ENCODE measurements at places on chromosomes 1 and 21.

GRCh38 chr1:226627924-226628611, 79.5 kb downstream of the STUM start:
- DNase-seq, result no peak

GRCh38 chr1:53346814-53347176, 18.9 kb upstream of the LRP8 start:
- no peak for DNase-seq

DNA sequence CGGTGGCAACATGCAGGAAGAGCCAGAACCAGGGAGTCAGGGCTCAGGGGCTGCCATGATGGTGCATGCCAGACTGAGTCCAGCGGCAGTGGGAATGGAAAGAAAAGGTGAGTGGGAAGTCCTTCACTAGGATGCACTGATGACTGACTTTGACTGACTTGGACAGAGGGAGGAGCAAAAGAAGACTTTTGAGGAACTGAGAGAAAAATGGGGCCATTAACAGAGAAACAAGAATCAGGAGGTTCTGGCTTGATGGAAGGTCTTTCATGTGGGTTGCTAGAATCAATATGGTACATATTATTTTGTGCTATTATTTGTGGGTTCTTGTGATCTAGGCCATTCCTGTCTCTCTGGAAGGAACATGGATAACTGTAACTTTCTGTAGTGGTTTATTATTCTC, 454.6 kb upstream of the PROX1 start:
- no peak for DNase-seq

- DNase-seq, result no peak
These were observed 78.0 kb downstream of the WDR64 start for GRCh38 chr1:241730031-241730430.

DNA sequence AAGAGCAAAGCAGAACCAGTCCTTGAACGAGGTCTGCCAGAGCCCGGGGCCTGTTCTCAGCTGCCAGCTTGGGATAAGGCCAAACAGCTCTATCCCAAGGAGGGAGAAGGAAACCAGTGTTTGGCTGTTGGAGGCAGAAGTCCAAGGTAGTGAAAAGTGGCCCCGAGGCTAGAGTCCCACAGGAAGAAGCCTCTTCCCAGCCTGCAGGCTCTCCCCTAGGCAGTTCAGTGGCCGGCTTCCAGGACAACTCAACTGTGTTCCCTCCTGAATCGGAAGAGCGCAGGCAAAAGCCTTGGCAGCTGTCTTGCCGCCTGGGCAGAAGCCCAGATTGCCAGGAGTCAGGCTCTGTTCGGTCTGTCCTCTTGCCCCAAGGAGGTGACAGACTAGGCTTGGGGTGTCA, 19.3 kb downstream of the QSOX1 start:
- DNase-seq, result peak; percentile 84

DNA sequence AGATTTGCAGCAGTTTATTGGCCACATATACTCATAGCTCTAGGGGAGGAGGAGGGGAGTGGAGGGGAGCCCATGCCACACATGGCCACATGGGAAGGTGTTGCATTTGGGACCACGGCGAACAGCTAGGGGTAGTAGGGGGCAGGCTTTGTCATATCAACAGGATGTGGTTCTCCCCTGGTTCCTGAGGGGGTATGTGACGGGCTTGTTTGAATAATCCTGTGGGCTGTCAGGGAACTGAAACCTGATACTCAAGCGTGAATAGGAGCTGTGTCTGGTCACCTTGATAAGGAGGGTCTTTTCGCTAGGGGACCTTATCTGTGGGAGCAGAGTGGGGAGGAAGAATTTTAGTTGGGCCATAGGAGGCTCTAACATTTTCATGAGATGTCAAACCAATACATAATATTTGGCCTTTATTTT, 264.7 kb downstream of the CTH start:
- DNase-seq, result no peak

- DNase-seq, result no peak
These were observed 3.3 kb downstream of the KRTAP10-3 start for GRCh38 chr21:44555200-44555875.

- DNase-seq, result no peak
These were observed 72.0 kb downstream of the SYT6 start for GRCh38 chr1:114081437-114082303.

- DNase-seq, result no peak
These were observed 54.5 kb upstream of the TIAM1 start for GRCh38 chr21:31398574-31398973.

GRCh38 chr1:116255486-116256285, 117.4 kb upstream of the ATP1A1 start:
- DNase-seq, result no peak

DNA sequence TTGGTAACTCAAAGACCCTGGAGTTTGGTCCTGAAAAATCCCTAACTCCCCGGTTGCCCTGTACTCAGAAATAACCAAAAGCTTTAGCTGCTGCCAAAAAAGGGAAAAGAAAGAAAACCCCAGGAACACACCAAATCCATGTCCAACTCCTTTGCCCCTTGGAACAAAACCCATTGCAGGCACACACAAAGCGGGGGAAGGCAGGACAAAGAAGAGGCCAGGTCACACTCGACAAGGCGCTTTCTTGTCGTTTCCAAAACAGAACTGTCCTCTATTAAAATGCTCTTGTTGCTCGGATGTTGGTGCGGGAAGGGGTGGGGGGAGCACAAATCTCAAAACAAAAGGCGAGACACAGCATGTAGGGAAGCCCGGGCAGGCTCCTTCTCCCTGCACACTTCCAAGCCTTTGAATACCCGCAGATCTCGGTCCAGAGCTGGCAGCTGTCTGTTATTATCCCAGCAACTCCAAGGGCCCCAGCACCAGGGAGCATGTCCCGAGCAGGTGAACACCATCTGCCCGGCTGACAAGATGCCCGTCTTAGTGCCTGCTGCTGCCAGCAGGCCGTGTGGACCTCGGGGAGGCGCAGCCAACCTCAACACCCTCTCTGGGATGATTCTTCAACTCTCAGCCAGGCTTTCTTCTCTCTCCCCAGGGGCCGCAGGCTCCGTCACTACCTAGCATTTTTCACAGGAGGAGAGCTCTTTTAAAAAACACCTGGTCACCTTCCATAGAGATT, 96.4 kb downstream of the SSBP3 start:
- no peak for DNase-seq

GRCh38 chr21:42366292-42367010, at the start of gene TFF1:
Gene TFF1 (minus strand): TSS chr21:42366535. CDS start chr21:42366495, 40 bp downstream.
- no peak for DNase-seq

DNA sequence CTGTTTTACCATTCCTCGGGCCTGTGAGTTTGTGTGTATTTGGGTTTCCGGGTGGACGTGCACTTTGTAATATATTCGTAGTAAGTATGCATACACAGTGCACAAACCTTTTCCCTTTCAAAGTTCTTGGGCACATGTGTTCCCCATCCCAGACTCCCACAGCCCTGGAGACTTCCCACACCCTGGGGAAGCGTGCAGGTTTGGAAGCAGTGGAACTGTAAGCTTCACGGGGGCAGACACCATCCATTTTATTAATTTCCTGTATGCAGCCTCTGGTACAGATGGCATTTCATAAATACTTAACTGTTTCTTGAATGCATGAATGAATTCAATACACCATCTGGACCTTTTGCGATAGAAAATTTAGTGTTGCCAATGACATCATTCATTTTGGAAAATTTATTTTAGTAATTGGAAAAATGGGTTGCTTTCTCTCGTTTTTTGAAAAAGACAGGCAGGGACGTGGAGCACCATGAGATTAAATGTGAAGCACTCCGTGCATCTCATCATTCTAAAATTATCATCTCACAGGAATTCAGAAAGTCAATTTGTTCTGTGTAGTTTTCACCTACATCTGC, 10.8 kb downstream of the ETS2 start:
- no peak for DNase-seq

DNA sequence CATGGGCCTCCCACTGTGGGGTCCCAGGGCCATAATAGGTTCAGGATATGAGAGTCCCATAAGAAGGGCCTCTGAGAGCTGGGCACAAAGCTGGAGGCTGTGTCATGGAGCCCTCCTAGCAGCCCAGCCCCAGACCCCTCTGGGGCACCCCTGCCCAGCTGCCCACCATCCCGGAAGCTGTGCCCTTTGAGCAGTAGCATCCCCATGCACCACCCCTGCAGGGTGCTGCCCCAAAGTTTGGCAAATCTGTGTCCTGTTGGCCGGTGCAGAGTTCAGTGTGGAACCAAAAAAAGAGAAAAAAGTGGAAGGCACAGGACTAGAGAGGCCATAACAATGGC, 17.6 kb downstream of the TNNT2 start:
- no peak for DNase-seq

DNA sequence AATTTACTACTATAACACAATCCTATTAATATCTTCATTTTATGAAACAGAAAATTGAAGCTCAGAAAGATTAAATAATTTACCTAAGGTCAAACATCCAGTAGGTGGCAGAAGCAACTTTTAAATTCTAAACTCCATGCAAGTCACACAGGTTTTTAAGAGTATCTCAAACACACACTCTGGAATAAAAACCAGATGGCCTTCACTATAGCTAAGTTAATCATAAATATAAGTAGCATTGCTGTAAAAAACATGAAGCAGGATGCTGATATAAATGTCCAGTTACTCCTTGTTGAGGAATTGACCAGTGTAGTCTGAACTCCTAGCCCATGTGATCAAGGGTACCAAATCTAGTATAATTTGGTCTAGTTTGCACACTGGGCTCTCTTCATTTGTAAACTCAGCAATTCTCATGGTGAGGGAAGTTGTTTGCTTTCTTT, 9.4 kb upstream of the FMO3 start:
- DNase-seq, result peak; percentile 66

DNA sequence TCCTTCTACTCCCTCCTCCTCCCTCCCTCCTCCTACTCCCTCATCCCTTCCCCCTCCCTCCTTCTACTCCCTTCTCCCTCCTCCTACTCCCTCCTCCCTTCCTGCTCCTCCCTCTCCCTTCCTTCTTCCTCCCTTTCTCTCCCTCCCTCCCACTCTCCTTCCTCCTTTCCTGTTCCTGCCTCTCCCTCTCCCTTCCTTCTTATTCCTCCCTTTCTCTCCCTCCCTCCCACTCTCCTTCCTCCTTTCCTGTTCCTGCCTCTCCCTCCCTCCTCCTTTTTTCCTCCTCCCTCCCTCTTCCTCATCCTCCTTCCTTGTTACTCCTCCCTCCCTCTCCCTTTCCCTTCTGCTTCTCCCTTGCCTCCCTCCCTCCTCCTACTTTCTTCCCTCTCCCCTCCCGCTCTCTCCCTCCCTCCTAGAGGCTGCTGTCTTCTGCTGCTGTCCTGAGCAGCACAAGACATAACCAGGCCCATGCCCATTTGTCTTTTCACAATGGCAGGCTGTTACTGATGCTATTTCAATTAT, 41.1 kb downstream of the WNT9A start:
- no peak for DNase-seq

- no peak for DNase-seq
These were observed 107.8 kb downstream of the TMEM53 start for GRCh38 chr1:44566281-44567046.

- peak; percentile 77 for DNase-seq
These were observed 30.7 kb downstream of the DMBX1 start for GRCh38 chr1:46520063-46520911.

GRCh38 chr1:2253036-2253796, 25.1 kb downstream of the SKI start:
- no peak for DNase-seq

GRCh38 chr1:103788377-103788776, 38.7 kb downstream of the AMY1C start:
- DNase-seq, result peak; percentile 1

GRCh38 chr21:39025198-39025597, 158.1 kb downstream of the PSMG1 start:
- DNase-seq, result no peak

GRCh38 chr1:231416901-231417300, 5.2 kb downstream of the EGLN1 start:
- DNase-seq, result no peak

- peak; percentile 70 for DNase-seq
These were observed 64.8 kb downstream of the RPE65 start for GRCh38 chr1:68384872-68385411.
